ENCODE measurements at places on chromosomes 5 and 9.

GRCh38 chr5:134846641-134846960 lies 833 bp downstream of the C5orf24 start:
- DNase-seq = peak; percentile 43

- DNase-seq = peak; percentile 100
Measured at GRCh38 chr5:170312666-170313065, 15.1 kb upstream of the LCP2 start.

DNA sequence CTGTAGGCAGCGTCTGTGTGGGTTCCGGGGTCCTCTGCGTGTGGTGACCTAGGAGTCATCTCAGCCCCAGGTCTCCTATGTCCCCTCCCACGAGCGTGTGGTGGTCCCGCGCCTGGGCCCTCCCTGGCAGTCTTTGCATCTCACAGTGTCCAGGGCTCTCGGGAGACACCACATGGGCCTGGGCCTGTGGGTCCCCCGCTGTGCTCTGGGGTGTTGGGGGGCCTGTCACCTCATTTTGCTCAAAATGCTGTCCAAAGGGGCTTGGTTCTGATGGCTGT lies 27.1 kb downstream of the CEP72 start:
- no peak for DNase-seq

DNA sequence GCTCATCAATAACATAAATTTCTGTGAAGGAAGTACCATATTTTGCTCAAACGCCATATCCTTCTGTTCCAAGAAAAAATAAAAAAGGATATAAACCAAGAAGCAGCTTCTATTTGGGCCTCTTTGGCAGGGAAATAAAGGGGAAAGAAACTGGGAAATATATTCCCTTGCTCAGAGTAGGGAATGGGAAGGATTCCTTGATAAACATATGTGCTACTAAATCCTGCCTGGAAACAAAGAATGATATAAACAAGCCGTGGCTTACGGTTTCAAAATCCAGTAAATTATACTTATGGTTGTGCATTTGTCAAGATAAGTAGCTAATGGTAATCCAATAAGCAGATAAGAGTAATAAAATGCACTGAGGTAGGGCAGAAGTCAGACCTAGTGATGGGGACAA lies 481.6 kb downstream of the NTRK2 start:
- DNase-seq = no peak

- no peak for DNase-seq
Measured at GRCh38 chr9:117116084-117116483, 298.8 kb downstream of the ASTN2 start.

- peak; percentile 87 for DNase-seq
Measured at GRCh38 chr5:172740428-172741205, 30.4 kb downstream of the DUSP1 start.

DNA sequence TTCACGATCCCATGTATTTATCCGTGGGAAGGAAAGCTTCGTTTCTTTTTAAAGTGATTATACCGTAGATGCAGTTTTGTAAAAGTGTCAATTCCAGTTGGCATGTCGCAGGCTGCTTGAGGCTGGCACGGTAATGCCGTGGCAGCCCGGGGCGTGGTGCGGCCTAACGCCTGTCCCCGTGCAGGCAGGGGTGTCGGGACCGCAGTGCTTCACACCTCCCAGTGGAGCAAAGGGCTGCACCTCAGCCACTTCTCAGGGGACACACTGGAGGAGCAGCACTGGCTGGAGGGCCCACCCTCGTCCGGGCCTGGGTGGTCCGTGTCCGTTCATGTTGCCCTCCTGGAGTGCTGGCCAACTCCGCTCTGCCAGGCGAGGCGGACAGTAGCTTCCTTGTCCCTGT lies 103.2 kb downstream of the RXRA start:
- no peak for DNase-seq

GRCh38 chr5:80194468-80194867 lies 61.4 kb downstream of the SERINC5 start:
- DNase-seq = no peak

GRCh38 chr5:174284873-174285272 lies 239.4 kb downstream of the NSG2 start:
- no peak for DNase-seq

DNA sequence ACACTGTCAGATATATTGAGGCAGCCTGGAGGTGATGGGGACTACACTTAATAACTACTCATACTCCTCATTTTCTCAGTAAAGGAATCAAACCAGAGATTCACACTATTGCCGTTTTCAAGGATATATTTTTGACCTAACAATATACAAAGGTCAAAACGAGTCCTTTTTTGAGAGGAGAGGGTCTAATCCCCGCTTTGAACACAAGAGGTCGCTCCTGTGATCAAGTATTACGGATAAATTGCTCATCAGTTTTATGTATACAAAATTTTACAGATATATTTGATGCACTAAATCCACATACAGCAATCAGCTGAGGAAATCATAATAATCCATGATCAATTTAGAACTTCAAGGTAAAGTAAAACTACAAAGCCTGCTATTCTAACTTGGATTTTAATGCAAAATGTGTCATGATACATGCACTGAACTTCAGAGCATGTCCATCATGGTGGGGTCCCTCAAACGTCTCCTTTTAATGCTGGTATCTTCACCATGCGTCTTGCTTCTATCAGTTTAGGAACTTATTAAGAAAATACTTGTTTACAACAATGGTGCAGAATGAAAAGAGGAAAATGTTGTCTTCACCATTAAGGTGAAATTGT lies 2.5 kb upstream of the ISL1 start:
- DNase-seq = peak; percentile 10
